Activated B cell treated with CpG ODN at 0.5 μM for 24 hours (primary cell): ENCODE measurements at places on chromosomes 5 and 9. TPM values are rescaled to one million over a fixed set of nuclear protein-coding genes. Genes with fewer than 3 reads are reported as not detected.
A peak's percentile ranks its signal among the peaks of the same experiment; 100 is the strongest.

ZNF354C gene
- total RNA-seq = 6.3 and 7.1 TPM in 2 replicates

DNA sequence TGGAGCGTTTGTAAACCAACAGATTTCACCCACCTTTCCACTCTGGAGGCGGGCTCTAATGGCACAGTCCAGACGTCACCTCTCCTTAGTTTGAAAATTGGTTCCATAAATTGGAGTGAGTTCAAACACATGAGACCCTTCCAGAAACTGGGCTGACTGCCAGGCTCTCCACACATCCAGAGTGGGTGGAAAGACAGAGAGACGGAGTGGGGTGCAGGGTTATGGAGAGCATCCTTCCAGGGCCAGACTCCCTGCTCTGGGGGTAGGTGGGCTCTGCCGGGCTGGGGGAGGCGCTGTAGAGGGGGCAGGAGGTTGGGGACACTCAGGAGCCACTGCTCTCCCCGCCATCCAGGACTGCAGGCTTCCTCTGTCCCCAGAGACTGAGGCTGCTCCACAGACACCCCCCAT, 104.7 kb upstream of the PHYKPL start:
- DNase-seq = no peak

DNA sequence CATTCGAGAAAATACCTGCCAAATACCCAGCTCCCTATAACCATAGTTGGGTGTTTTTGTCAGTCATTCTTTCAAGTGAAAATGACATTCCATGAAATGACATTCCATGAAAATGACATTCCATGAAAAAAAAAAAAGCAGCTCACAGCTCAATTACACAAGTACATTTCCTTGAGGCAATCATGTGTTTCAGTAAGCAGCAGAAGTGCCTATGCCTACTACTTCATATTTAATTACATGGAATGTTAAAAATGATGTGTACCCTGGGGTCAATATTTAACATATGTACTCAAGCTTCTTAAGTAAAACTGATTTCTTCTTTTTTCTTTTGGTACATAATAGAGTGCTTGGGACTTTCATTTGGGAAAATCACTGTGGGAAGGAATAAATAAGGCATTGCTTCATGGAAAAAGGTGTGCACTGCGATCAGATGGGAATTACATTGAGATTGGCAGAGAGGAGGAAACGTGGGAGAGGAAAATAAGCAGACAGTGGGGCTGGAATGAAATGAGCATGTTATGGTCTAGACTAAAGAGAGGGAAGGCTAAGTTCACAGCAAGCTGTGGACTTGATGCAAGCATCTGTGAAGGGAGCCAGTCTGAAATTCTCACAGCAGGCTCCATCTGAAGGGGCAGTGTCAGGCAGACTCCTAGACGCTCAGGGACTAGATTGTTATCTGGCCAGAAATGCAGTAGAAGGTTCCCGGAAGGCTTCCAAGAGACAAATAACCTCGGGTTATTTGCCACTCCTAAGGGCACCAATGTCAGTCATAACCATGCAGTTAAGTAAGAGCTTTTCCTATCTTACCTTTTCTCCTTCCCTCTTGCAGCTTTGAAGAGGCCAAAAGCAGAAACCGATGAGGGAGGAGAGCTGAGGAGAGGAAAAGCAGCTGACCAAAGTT, 15.2 kb upstream of the SPATA9 start:
- no peak for DNase-seq

GABRA6 gene
- total RNA-seq = not detected in 2 replicates

- DNase-seq = no peak
These were observed 123.2 kb downstream of the GRIA1 start for GRCh38 chr5:153613672-153614071.

TSSK1B gene
- not detected in 2 replicates for total RNA-seq

DNA sequence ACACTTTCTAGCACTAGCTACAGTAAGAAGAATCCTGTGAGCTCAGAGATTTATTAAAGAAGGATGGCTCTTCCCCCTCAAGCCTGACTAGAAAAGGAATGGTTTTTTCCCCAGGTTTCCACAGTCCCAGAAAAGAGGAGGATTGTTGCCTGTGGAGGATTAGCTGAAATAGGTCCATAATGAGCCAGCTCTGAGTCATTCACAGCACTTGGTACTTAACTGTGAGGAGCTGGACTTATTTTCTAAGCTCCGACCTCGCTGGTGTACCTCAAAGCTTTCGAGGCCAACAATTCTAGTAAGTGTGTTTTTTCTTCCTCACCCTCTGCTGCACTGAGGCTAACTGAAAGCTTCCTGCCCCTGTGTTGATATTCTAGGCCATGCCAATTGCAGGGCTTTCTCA, 222.5 kb upstream of the IL12B start:
- DNase-seq = no peak

- DNase-seq = no peak
These were observed 587.0 kb upstream of the GRAMD2B start for GRCh38 chr5:125836256-125836655.

DNA sequence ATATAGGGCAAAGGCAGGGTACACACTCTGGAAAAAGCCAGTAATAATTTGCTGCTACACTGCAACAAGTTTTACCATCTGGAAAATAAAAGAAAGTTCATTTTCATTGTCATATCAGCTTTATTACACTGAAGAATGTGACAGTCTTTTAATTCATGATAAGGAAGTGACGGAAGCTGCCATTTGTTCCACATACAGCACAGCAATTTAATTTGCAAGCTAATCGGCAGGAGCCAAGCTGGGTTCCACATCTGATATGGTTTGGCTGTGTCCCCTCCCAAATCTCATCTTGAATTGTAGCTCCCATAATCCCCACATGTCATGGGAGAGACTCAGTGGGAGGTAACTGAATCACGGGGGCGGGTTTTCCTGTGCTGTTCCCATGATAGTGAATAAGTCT, 16.5 kb downstream of the PRELID2 start:
- no peak for DNase-seq

- DNase-seq = no peak
These were observed 85.8 kb downstream of the MRPS27 start for GRCh38 chr5:72234265-72234700.

DNA sequence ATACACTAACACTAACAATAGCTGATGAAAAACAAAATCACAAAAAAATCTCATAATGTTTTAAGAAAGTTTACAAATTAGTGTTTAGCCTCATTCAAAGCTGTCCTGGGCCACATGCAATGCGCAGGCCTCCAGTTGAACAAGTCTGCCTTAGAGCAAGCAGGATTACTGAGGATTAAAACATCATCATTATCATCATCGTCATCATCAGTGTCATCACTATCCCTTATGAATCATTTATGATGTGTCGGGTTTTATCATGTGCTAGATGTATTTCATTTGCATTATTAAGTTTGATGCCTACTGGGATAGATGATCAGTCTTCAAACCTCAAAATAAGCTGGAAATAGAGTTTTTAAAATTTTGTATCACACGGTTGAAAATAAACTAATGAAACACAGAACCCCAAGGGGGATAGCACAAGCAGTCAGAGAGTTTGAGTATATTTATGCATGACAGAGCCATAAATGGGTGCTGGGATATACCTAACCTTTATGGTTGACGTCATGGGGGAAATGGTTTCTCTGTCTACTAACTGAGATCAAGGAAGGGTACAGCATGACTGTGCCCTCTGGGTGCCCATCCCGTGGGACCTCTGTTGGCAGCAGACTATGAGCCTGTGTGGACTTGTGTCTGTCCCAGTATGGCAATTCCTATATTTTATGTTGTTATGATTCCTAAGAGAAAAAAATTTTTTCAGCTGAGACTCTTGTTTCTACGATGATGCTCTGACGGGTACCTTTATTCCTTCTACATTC, 150.3 kb upstream of the ADRA1B start:
- DNase-seq = no peak

GRCh38 chr9:34346873-34347799, 17.8 kb downstream of the NUDT2 start:
- DNase-seq = no peak

DNA sequence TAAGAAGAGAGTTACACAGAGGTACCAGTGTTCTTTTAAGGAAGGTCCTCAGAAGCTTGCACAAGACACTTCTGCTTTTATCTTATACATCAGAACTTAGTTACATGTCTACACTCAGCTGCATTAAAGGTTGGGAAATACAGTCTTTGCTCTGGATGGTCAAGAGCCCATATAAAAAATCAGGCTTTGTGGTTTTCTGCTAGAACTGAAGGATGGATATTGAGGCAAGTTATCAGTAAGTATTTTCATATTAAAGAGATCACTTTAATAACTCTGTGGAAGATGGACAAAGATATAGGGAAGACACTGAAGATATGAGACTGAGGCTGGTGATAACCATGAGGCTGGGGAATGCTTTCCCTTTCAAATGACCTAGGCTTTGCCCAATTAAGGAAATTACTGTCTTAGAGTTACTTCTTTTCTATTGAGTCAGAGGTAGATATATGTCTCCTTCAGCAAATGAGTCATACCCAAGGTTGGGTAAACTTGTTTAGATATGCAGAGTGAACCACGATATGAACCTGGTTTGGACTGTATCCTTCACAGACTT, 87.0 kb upstream of the TNC start:
- no peak for DNase-seq

- DNase-seq = no peak
These were observed 110.3 kb downstream of the VAV2 start for GRCh38 chr9:133881671-133882381.

CHMP5 gene
- 27.4 and 28.1 TPM in 2 replicates for total RNA-seq

FGFR4 gene
- total RNA-seq = 1.5 and 3.0 TPM in 2 replicates

DNAJB5 gene
- 5.4 and 6.4 TPM in 2 replicates for total RNA-seq

ATP10B gene
- not detected in 2 replicates for total RNA-seq

ERCC8 gene
- 10.7 and 11.2 TPM in 2 replicates for total RNA-seq

- DNase-seq = peak; percentile 30
These were observed 43.4 kb upstream of the BICD2 start for GRCh38 chr9:92807757-92808725.

- DNase-seq = no peak
These were observed 192.7 kb downstream of the GNA14 start for GRCh38 chr9:77455312-77455927.

STPG3 gene
- total RNA-seq = 0.37 TPM in 1 of 2 replicates, not detected in the other

PCDHGA1 gene
- total RNA-seq = 0.20 and 0.29 TPM in 2 replicates

CCL21 gene
- total RNA-seq = not detected in 2 replicates

GRCh38 chr9:89781838-89782540, 177.2 kb downstream of the GADD45G start:
- peak; percentile 33 for DNase-seq

- no peak for DNase-seq
These were observed 7.0 kb downstream of the NOTCH1 start for GRCh38 chr9:136538599-136539426.
